Fibroblast of lung (primary cell): ENCODE measurements at places on chromosomes 5 and 9.

- DNase-seq, result peak; percentile 35
- no peaks in the 10 kb centered on the region for H3K27me3 ChIP-seq
- H3K4me3 ChIP-seq, result no peak overlapping the region
Observed at GRCh38 chr9:77402286-77402685, 225.0 kb downstream of the VPS13A start.

DNA sequence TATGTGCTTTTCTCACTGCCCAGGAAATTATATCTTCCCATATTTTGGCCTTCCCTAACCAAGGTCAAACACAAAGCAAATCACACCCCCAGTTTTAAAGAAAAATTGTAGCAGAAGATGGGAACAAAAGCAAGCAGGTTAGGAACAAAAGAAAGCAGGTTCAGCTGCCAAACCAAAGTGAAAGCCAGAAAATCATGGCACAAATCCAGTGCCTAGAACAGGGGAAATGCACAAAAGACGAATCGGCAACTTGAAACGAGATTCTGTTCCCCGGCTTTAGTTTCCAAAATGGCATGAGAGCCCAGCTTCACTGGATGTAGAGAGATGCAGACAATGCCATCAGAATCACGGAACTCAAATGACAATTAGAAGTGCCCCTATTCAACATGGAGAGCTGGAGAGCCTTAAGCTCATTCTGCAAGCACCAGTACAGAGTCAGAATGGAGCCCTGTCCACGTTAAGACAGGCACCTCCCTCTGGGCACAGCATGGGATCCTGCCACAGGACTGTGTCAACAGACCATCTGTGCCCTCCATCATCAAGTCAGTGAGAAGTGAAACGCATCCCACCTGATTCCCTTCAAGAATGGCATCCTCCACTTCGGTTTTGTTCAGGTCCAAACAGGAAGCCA is 13.8 kb downstream of the DNAH5 start:
- H3K27me3 ChIP-seq, result no peaks in the 10 kb centered on the region
- H3K4me1 ChIP-seq, result no peaks in the 10 kb centered on the region
- H3K27ac ChIP-seq, result no peak overlapping the region
- H3K36me3 ChIP-seq, result no peaks in the 10 kb centered on the region
- DNase-seq, result no peak
- H3K4me3 ChIP-seq, result no peak overlapping the region

DNA sequence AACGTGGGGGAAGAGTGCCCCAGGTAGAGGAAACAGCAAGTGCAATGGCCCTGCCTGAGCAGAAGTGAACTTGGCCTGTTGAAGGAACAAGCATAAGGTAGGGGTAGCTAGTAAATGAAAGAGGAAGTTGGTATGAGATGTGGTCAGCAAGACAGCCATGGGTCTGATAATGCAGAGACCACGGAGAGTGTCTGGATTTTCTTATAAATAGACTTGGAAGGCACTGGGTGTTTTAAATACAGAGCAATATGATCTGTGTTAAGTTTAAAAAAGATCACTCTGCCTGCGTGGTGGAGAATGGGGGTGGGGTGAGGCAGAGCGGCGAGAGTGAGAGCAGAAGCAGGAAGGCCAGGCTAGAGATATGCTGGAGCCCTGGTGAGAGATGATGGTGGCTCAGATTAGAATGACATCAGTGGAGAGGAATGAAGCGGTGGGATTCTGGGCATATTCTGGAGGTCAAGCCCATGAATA is 4.2 kb downstream of the ADAM19 start:
- peaks cover 3% of the 10 kb centered on the region for H3K4me1 ChIP-seq
- no peak overlapping the region for H3K27ac ChIP-seq
- H3K27me3 ChIP-seq, result no peaks in the 10 kb centered on the region
- H3K36me3 ChIP-seq, result peaks cover 7% of the 10 kb centered on the region
- H3K4me3 ChIP-seq, result no peak overlapping the region

GRCh38 chr5:119336262-119336661 is 19.6 kb upstream of the TNFAIP8 start:
- H3K27me3 ChIP-seq, result no peaks in the 10 kb centered on the region
- H3K27ac ChIP-seq, result no peak overlapping the region
- H3K4me1 ChIP-seq, result peaks cover 2% of the 10 kb centered on the region
- DNase-seq, result no peak

DNA sequence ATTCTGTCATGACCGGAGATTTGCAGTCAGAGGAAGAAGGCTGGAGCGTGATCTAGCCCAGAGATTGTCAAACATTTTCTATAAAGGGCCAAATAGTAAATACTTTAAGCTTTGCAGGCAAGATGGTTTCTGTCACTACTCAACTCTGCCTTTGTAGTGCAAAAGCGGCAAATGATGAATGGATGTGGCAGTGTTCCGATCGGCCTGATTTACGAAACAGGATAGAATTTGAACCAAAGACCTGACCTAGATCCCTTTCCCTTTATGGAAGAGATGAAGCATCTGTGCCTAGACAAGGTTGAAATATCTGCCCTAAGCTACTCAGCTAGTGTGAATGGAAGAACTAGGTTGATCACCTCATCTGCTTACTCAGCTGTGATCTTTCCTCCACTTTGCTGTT is 209.5 kb downstream of the YTHDC2 start:
- H3K4me1 ChIP-seq, result no peaks in the 10 kb centered on the region
- DNase-seq, result no peak
- H3K27me3 ChIP-seq, result no peaks in the 10 kb centered on the region
- no peak overlapping the region for H3K27ac ChIP-seq
- H3K4me3 ChIP-seq, result no peak overlapping the region
- no peaks in the 10 kb centered on the region for H3K36me3 ChIP-seq

GRCh38 chr9:111897601-111898137 is 1.1 kb downstream of the UGCG start:
- peak overlapping the region; percentile 74 for H3K4me3 ChIP-seq
- H3K27ac ChIP-seq, result peak overlapping the region; percentile 93
- peaks cover 2% of the 10 kb centered on the region for H3K36me3 ChIP-seq
- H3K4me1 ChIP-seq, result no peaks in the 10 kb centered on the region
